Tibial artery (tissue), 4 donors: ENCODE measurements at places on chromosomes 6 and 20.

- no peak overlapping the region for H3K4me3 ChIP-seq
- no peak overlapping the region for H3K27ac ChIP-seq
- H3K4me1 ChIP-seq = no peaks in the 10 kb centered on the region
- DNase-seq = no peak
- H3K36me3 ChIP-seq = no peaks in the 10 kb centered on the region
- peaks cover 42% of the 10 kb centered on the region for H3K27me3 ChIP-seq
Observed at GRCh38 chr6:33995309-33996119, 150.4 kb downstream of the GRM4 start.

DNA sequence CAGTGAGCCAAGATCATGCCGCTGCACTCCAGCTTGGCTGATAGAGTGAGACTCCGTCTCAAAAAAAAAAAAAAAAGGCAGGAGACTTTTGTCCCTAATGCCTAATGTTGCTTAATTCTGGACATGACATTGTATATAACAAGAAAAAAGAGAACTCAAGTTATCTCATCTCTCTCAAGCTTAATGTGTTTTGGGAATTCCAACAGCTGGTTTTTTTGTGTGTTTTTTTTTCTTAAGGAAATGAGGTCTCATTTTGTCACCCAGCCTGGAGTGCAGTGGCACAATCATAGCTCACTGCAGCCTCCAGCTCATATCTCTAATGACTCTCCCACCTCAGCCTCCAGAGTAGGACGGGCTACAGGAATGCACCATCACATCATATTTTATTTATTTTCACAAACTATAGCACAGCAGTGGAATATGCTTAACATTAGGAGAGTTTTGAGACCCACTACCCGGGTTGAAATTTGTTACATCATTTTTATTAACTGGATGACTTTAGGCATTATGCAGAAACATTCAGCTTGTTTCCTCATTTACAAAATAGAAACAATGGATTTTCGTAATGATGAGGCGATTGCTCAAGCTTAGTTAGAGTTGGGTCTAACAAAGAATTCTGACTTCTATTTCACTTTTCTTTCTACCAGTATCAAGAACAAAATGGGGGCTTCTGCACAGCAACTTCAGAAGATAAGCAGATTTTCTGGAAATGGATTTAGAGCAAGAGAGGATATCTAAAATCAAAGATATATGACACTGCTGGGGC, 104.1 kb upstream of the BTN3A2 start:
- no peaks in the 10 kb centered on the region for H3K4me1 ChIP-seq
- H3K4me3 ChIP-seq = no peak overlapping the region
- no peak for DNase-seq
- H3K27ac ChIP-seq = no peak overlapping the region
- H3K27me3 ChIP-seq = no peaks in the 10 kb centered on the region
- no peaks in the 10 kb centered on the region for H3K36me3 ChIP-seq

GRCh38 chr20:18705910-18706309, 107.7 kb upstream of the SCP2D1 start:
- H3K4me1 ChIP-seq = no peaks in the 10 kb centered on the region
- DNase-seq = no peak
- H3K36me3 ChIP-seq = no peaks in the 10 kb centered on the region
- H3K27me3 ChIP-seq = no peaks in the 10 kb centered on the region
- no peak overlapping the region for H3K27ac ChIP-seq

- H3K4me3 ChIP-seq = no peak overlapping the region
- no peaks in the 10 kb centered on the region for H3K27me3 ChIP-seq
- no peak overlapping the region for H3K27ac ChIP-seq
Observed at GRCh38 chr6:141829566-141830360, 303.0 kb upstream of the GJE1 start.

GRCh38 chr6:105753207-105753606, 332.9 kb upstream of the PRDM1 start:
- no peaks in the 10 kb centered on the region for H3K27me3 ChIP-seq
- no peaks in the 10 kb centered on the region for H3K4me1 ChIP-seq
- no peak overlapping the region for H3K4me3 ChIP-seq
- no peak for DNase-seq
- no peaks in the 10 kb centered on the region for H3K36me3 ChIP-seq

DNA sequence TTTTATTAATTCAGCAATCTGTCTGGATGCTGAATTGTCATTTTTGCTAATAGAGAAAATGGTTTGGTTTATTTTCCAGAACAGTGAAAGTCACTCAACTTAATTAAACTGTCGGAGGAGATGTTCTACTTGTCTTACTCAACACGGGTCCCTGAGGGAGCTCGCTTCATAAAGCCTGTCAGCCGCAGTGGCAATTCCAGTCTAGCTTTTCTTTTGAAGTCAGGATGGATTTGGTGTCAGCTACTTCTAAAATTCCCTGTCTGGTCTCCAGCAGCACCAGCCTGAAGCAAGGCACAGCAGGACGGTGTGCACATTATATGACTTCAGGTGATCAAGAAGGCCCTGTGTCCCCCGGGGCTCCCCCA, 261.5 kb downstream of the SLC24A3 start:
- H3K36me3 ChIP-seq = no peaks in the 10 kb centered on the region
- no peak overlapping the region for H3K27ac ChIP-seq
- no peaks in the 10 kb centered on the region for H3K4me1 ChIP-seq
- no peaks in the 10 kb centered on the region for H3K27me3 ChIP-seq
- DNase-seq = no peak

DNA sequence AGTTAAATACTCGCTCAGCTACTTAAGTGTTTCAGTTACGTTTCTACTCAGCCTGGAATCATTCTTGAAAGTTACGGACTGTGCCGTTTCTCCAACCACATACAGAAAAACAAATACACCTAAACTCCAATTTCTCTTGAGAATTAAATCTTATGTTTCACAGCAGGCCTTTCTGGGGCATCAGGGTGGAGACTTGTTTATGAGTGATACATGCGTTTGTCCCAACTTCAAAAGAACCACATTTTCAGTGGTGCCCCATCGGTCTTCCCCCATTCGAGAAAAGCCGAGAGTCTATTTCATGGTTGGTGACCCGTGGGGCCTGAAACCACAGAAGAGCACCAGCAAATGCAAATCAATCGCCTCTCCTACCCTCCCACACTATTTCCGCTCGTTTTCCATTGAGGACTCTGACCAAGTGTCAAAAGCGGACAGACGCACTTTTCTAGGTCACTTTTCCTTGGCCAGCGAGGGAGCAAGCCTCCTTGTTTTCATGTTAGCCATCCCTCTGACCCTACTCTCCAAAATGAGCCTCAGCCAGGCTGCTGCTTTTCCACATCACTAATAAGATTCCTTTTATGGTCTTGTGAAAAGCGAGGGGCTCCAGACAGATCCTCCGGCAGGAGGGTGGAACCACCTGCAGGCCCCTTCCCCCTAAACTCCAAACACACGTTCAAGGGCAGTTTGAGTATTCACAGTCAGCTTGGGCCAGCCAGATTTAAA, 3.1 kb downstream of the JAG1 start:
- peak overlapping the region; percentile 88 for H3K4me3 ChIP-seq
- H3K27ac ChIP-seq = peak overlapping the region; percentile 99
- no peaks in the 10 kb centered on the region for H3K27me3 ChIP-seq

- no peaks in the 10 kb centered on the region for H3K27me3 ChIP-seq
- no peak overlapping the region for H3K27ac ChIP-seq
- DNase-seq = no peak
- H3K36me3 ChIP-seq = peaks cover 52% of the 10 kb centered on the region
Observed at GRCh38 chr20:56409956-56410355, 2.1 kb upstream of the CASS4 start.

GRCh38 chr6:34460796-34461507, 4.9 kb upstream of the PACSIN1 start:
- H3K36me3 ChIP-seq = no peaks in the 10 kb centered on the region
- no peak overlapping the region for H3K27ac ChIP-seq
- no peak overlapping the region for H3K4me3 ChIP-seq
- no peak for DNase-seq

DNA sequence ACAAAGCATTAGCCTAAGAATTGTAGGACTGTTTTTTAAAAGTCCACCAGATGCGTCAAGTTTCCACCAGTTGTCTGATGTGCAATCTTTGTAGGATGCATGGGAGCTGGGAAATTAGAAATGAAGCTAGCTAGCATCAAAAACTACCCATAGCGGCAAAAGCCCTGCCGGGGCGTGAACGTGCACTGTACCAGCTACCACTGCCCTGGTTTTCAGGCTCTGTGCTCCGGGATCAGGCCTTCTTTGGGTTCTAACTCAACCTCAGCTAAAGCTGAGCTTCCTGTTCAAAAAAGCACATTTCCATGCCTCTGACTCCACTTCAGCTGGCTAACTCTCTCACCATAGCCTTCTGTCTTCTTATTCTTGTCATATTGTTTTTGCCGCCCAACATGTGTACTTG, 26.9 kb upstream of the FUCA2 start:
- H3K27me3 ChIP-seq = no peaks in the 10 kb centered on the region
- peaks cover 7% of the 10 kb centered on the region for H3K4me1 ChIP-seq
- DNase-seq = no peak
- no peak overlapping the region for H3K27ac ChIP-seq
- H3K36me3 ChIP-seq = no peaks in the 10 kb centered on the region

- H3K36me3 ChIP-seq = peaks cover 35% of the 10 kb centered on the region
- no peaks in the 10 kb centered on the region for H3K4me1 ChIP-seq
Observed at GRCh38 chr20:50196248-50196647, 5.6 kb downstream of the CEBPB start.

GRCh38 chr6:90285042-90285481, 11.6 kb downstream of the BACH2 start:
- H3K27me3 ChIP-seq = no peaks in the 10 kb centered on the region
- peak overlapping the region; percentile 21 for H3K27ac ChIP-seq
- H3K4me3 ChIP-seq = peak overlapping the region; percentile 27
- peaks cover 17% of the 10 kb centered on the region for H3K4me1 ChIP-seq
- DNase-seq = no peak

- H3K36me3 ChIP-seq = no peaks in the 10 kb centered on the region
- H3K27me3 ChIP-seq = no peaks in the 10 kb centered on the region
- peaks cover 9% of the 10 kb centered on the region for H3K4me1 ChIP-seq
Observed at GRCh38 chr6:25333471-25333870, 54.3 kb downstream of the CARMIL1 start.

DNA sequence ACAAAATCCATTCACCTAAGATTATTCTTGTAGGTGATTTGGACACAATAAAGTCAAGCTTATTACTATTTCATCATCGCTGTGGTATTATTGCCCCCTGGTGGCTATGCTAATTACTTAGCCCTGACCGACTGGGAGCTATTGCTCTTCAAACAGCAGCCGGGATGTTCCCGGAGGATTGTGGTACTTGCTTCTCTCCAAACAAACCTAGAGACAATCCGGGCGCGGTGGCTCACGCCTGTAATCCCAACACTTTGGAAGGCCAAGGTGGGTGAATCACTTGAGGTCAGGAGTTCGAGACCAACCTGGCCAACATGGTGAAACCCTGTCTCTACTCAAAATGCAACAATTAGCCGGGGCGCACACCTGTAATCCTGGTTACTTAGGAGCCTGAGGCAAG, 15.4 kb upstream of the STMND1 start:
- peaks cover 8% of the 10 kb centered on the region for H3K4me1 ChIP-seq
- no peaks in the 10 kb centered on the region for H3K27me3 ChIP-seq
- no peaks in the 10 kb centered on the region for H3K36me3 ChIP-seq
- H3K27ac ChIP-seq = no peak overlapping the region

- no peaks in the 10 kb centered on the region for H3K36me3 ChIP-seq
- no peak for DNase-seq
- H3K4me3 ChIP-seq = no peak overlapping the region
- H3K4me1 ChIP-seq = no peaks in the 10 kb centered on the region
Observed at GRCh38 chr6:82437701-82438100, 74.1 kb downstream of the TPBG start.

DNA sequence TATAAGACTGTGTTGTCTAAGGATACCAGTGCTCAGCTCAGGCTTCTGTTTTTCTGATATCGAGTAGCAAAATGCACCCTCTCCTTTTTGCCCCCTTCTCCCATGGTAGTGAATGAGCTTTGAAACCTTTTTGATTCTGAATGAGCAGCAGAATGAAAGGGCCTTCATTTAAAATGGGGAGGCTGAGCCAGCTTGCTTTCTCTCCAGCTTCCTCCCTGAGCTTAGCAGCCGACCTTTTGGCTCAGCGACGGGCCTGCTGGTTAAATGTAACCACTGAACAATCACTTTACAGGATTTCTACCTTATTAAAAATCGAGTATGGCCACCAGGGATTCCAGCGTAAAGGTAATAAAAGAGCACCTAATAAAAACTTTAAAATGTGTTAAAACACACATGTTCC, 133.7 kb upstream of the SPACA1 start:
- H3K27me3 ChIP-seq = no peaks in the 10 kb centered on the region
- no peaks in the 10 kb centered on the region for H3K4me1 ChIP-seq
- DNase-seq = no peak
- no peak overlapping the region for H3K27ac ChIP-seq

DNA sequence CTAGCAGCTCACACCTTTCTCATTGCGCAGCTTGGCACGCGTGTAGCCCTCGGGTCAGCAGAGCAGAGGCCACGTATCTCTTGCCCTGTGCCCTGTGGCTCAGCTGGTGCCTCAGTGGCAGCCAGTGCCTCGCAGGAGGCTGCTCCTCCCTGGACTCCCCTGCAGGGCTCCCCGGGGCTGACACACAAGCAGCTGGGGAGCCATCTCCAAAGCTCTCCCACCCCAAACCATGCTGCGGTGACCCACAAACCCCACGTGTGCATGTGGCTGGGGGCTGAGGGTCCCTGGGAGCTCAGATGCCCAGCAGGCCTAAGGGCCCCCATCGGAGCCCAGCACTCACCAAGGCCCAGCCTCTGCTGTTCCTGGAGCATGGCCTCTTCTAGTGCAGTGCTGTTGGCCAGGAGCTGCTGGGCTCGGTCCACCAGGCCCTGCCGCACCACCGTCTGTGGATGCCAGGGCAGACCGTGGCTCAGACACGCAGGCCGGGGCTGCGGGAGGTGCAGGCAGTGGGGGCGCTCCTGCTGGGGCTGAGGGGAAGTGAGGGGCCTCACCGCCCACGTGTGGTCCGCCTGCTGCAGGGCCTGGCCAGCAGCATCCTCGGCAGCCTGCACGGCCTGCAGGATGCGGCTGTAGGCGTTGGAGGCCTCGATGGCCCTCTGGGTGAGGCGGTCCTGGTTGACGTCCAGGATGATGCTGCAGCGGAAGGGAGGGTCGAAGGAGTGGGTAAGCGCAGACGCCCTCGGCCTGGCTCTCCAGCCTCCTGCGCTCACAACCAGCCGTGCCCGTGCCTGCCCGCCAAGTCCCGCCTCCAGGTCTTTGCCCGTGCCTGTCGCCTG, 13.8 kb downstream of the ADRM1 start:
- H3K4me3 ChIP-seq = no peak overlapping the region
- H3K27ac ChIP-seq = no peak overlapping the region
- no peaks in the 10 kb centered on the region for H3K4me1 ChIP-seq

GRCh38 chr6:41583565-41583964, 37.4 kb downstream of the FOXP4 start:
- H3K36me3 ChIP-seq = peaks cover 34% of the 10 kb centered on the region
- no peak for DNase-seq
- no peaks in the 10 kb centered on the region for H3K27me3 ChIP-seq
- H3K27ac ChIP-seq = no peak overlapping the region
